ENCODE measurements at places on chromosomes 5 and 9.

- no peak for DNase-seq
Observed at GRCh38 chr9:89791754-89792153, 186.9 kb downstream of the GADD45G start.

- DNase-seq = no peak
Observed at GRCh38 chr5:115402822-115403577, 106.5 kb upstream of the CCDC112 start.

DNA sequence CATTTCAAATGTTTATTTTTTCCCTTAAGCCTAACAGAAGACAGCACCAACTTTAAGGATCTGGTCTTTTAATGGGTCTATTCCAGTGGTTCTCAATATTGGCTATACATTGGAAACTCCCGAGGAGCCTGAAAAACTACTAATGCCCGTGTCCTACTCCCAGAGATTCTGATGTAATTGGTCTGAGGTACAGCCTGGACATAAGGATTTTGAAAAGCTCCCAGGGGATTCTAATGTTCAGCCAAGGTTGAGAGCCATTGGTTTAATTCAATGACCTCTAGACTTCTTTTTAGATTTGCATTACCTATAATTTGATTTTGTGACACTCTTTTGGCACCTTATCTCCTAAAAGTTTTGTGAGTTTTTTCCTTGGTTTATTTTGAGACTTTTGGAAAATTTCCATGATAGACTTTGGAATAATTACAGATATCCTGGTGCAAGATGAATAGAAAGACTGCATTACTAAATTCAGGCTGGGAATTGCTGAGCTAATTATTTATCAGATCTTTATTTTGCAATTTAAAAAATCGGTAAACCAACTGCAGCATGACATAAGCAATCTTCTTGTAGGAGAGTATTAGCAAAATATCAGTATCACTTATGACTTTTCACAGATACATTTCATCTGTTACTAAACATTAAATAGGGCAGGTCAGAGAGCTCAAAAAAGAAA is 91.5 kb upstream of the ELL2 start:
- no peak for DNase-seq

DNA sequence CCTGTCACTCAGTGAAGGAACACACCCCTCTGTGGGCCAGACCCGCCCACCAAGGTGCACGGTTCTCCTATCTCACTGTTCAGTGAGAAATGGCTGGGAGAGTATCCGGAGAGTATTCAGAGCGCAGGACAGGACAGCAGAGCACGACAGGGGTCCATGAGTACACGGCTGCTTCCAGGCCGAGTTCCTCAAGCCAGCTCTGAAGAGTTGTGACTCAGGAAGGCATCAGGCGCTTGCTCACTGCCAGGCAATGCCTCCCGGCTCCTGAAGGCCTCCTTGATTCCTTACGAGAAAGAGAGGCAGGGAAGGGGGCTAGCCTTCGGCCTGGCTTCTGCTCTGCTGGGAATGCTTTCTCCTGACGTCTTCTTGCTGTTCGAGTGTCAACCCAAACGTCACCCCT is 132.1 kb upstream of the PPP1R26 start:
- DNase-seq = no peak

DNA sequence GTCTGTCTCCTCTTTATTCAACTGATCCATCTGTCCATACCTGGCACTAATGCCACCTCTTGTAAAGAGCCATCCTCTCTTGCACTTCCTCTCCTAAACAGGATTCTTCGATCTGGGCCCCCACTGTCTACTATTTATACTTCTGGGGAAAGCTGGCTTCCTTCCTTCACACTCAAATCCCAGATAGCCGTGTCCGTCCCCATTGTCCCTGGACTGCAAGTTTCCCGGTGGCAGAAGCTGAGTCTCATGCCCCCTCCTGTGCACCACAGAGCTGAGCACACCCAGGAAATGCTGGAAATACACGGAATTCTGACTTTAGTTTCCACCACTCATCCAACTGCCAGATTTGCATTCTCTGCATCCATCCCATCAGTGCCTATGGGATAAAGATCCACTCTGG is 84.0 kb downstream of the MARCHF11 start:
- no peak for DNase-seq

- DNase-seq = no peak
Observed at GRCh38 chr5:38608874-38609273, 52.4 kb upstream of the LIFR start.

DNA sequence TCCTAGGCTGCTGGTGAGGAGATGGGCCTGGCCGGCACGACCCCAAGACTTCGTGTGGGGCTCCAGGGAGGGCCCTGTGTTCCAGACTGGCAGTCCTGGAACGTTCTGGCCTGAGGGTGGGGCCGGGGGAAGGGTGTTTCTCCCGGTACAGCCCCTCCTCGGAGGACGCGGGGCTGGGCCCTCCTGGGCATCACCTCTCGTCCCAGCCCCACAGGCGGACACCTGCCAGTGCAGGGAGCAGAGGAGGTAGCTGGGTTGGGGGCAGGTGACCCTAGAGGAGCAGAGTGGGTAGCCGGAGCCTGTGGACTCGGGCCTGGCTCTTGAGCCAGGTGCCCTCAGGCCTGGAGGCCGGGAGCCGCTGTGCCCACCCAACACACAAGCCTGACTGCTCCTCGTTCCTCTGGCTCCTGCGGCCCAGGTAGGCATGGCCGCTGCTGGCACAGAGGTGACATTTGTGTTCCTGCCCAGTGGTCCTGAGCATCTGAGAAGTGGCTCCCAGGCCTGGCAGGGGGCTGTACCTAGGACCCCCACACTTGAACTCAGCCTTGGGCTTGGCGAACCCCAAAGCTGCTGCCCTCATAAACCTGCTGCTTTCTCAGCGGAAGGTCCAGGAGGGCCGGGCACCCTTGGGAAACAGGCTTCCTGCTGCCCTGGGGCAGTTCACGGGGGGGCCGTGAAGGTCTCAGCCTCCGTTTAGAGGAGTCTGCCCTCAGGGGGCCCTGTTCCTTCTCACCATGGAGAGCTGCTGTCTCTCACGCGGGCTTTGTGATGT is 817 bp downstream of the SLC6A19 start:
- DNase-seq = no peak

DNA sequence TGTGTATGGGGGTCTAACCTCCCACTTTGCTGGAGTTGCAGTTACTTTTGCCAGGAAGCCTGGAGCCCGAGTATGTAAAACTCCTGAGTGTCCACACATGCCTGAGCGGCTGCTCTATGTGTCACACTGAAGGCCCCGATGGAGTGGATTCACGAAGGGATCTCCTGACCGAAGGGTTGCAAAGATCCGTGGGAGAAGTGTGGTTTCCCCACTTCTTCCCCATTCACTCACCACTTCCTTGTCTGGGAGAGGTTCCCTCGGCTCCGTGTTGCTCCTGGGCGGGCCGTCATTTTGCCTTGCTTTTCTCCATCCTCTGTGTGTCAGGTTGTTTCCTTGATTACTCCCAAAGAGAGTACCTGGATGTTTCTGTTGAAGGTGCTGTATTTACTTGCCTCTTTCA is 16.2 kb upstream of the IL3 start:
- DNase-seq = no peak

DNA sequence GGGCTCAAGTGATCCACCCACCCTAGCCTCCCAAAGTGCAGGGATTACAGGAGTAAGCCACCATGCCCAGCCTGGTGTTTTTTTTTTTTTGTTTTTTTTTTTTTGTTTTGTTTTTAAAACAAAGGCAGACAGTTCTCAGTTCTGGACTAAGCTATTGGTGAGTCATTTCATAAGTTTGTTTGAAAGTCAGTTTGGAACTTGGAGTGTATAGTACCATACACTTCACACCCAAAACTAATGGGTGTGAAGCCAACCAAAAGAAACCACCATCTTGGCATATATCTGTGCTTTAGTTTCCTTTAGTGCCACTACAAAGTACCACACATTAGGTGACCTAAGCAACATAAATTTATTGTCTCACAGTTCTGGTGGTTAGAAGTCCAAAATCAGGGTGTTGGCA is 13.4 kb downstream of the MAST4 start:
- DNase-seq = no peak

DNA sequence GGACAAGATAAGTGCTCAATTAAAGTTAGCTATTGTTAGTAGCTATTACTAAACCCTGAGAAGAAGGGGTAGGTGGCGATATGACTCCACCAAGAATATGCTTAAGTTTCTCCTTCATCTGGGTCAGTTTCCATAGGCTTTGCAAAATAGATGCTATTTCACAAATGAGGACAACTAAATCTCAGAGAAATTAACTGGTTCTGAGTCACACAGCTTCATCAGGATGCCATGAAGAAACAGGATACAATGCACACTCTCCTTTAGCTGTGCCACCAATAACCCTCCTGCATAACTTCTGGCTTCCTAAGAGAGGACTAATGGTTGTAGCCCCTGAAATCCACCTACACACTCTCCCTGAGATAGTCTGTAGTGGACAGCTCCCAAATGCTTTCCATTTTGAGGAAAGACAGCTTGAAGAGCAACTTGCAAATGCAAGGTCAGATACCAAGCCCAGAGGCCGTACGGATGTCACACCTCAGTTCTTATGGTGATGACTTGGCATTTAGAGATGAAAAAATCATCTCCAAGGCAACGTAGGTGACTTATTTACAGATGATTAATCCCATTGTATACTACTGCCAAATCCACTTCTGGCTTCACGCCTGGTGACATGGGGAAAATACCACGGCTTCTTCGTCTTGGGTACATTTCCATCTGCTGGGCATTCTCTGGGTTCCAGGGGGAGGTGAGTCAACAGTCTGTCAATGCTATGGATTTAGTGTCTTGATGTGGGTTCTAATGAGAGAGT is 251.4 kb upstream of the IL12B start:
- peak; percentile 67 for DNase-seq

GRCh38 chr5:522116-522515 is 2.1 kb downstream of the SLC9A3 start:
- no peak for DNase-seq

GRCh38 chr9:130532426-130533080 is 46.8 kb upstream of the FUBP3 start:
- DNase-seq = no peak

DNA sequence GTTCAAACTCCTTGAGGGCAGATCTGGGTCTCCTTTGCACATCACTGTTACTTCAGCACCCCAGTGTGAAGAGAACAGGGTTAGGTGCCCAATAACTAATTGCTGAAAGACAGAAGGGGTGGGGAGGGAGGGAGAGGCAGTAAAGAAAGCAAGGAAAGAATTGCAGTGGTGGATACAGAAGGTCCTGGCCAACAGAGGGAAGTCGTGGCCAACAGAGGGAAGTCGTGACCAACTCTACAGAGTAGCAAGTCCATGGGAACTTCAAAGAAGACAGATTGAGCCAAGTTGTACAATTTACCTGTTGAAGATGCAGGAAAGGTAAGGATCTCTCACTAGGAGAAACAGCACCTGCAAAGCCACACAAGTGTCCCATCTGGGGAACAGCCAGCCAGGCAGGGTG is 27.0 kb downstream of the CCNJL start:
- no peak for DNase-seq

DNA sequence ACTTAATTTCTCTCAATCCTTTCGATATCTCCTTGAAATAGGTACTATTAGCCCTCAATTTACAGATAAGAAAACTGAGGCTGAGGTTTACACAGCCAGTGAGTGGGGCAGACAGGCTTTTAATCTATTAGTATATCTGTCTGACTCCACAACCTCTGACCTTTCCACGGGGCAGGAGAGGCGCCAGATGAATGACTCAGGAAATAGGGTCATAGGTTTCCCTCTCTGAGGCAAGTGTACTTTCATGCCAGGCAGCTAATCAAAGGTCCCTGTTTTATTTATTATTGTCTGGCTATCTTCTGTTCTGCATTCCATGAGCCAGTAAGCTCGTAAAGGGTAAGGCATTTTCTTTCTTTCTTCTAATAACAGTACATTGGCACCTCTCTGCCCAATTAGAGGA is 79.6 kb upstream of the KLF4 start:
- no peak for DNase-seq

DNA sequence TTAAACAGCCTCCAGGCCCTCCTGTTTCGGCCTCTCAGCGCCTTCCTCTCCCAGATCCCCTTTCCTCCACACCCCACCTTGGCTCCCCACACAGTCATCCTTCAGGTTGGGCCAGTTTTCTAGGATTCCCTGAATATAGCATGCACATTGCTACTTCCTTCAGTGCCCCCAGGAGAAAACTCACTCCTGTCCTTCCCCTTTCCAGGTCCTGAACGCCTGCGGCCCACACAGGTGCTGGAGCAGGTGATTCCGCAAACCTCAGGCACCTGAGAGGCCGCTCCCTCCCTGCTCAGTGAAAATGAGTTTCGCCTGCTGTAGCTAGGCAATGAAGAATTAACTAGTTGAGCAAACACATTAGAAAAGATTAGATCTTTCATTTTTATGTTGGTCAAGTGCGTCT is 185.0 kb downstream of the MED10 start:
- DNase-seq = no peak

DNA sequence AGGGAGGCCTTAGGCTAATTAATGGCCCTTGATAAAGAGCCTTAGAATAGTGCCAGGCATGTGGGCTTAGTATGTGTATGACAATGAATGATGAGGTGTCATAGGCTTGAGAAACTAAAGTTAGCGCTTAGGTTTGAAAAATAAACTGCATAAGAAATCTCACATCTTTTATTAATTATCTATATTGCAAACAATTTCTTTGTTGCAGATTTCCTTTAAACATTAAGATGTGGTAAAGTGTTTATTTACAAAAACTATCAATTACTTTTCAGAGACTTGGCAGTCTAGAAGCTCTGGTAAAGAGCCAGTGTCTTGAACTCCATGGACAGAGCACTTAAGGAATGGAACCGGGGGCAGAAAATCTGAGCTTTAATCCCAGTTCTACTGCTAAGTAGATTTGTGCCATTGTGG is 23.1 kb downstream of the MAP1B start:
- no peak for DNase-seq

DNA sequence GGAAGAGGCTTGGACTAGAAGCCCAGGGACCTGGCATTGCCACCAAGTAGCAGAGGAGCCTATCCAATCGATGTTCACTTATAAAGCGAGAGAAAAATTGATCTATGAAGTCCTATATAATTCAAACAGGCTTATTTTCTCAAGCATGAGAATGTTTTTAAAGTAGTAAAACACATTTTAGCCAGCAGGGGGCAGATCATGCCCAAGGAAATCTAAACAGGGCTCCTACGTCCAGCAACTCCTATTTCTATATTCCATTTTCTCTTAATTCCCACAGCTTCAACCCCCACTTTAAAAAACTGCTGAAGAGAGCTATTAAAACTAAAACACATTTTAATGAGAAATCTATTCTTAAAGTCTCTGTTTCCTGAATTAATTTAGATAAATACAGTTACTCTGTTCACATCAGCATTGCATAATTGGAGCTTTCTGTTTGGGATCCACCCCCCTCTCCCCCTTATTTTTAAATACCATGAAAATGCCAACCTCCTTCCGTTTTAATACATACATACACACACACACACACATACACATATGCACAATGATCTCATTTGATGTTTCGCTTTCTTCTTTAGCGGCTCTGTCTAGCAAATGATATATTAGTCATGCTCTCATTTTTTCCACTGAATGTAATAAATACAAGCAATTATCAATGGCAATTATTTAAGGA is 144.9 kb downstream of the MYO10 start:
- DNase-seq = no peak

GRCh38 chr5:53537711-53538110 is 22.7 kb upstream of the NDUFS4 start:
- no peak for DNase-seq

GRCh38 chr5:22542340-22542739 is 310.8 kb downstream of the CDH12 start:
- no peak for DNase-seq

GRCh38 chr9:105399117-105399516 is 48.7 kb upstream of the FSD1L start:
- no peak for DNase-seq

- DNase-seq = no peak
Observed at GRCh38 chr5:135980620-135981019, 25.8 kb upstream of the LECT2 start.

Measured in AG04449 (cell line).